Mesenchymal stem cell (in vitro differentiated cells and primary cell): ENCODE measurements at places on chromosomes 16 and 17.

DNA sequence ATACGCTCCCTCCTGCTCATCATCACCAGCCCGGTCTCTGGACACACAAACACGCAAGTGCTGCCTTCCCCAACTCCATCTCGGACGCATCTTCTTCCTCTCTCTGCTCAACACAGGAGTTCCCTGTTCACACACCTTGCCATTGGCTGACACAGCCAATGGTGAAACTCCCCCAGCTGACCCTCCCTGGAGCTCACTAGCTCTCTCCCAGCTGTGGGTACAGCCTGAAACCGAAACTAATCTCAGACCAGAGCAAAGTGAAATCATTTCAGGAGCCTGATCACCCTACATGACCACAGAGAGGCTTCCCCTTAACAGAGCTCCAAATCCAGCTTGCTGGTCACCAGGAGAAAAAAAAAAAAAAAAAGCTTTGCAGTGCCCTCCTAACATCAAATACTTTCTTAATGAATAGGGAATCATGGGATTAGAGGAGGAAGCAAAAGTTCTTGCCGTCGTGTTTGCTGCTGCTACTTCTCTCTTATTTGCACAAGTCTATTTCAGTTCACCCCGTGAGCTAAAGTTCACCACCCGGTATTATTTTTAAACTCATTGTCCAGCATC is 8.3 kb downstream of the CUEDC1 start:
- H3K4me3 ChIP-seq, result no peak overlapping the region
- peaks cover 31% of the 10 kb centered on the region for H3K4me1 ChIP-seq
- no peaks in the 10 kb centered on the region for H3K36me3 ChIP-seq
- H3K27ac ChIP-seq, result peak overlapping the region; percentile 98
- H3K27me3 ChIP-seq, result no peaks in the 10 kb centered on the region

GRCh38 chr17:77188084-77189066 is 47.6 kb downstream of the SEC14L1 start:
- no peak for DNase-seq

- H3K27ac ChIP-seq, result no peak overlapping the region
- peaks cover 47% of the 10 kb centered on the region for H3K36me3 ChIP-seq
- H3K4me1 ChIP-seq, result peaks cover 3% of the 10 kb centered on the region
- H3K27me3 ChIP-seq, result no peaks in the 10 kb centered on the region
- peak overlapping the region; percentile 10 for H3K4me3 ChIP-seq
These were observed 102.9 kb downstream of the HIC1 start for GRCh38 chr17:2157675-2158395.

- H3K27ac ChIP-seq, result no peak overlapping the region
- DNase-seq, result no peak
- no peaks in the 10 kb centered on the region for H3K27me3 ChIP-seq
- H3K36me3 ChIP-seq, result peaks cover 89% of the 10 kb centered on the region
- no peak overlapping the region for H3K4me3 ChIP-seq
- H3K4me1 ChIP-seq, result peaks cover 2% of the 10 kb centered on the region
These were observed 7.6 kb downstream of the SGSH start for GRCh38 chr17:80212511-80212910.

DNA sequence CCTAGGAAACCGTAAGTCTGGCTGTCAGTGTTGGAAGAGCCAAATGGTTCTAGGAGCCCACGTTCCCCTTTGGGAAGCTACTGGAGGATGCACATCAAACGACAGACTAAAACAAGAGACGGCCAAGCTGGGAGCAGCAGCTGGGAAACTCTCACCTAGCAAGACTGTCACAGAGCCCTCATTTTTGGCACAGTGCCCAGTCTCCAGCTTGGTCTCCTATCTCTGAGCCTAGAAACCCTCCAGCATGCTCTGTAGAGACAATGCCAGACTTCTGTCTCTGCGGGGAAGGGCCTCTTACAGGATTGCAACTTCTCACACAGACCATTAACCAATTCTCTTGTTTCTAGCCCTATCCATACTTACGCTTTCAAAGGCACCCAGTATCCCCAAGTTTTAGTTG is 23.5 kb downstream of the GTF3C1 start:
- no peaks in the 10 kb centered on the region for H3K27me3 ChIP-seq
- peaks cover 99% of the 10 kb centered on the region for H3K36me3 ChIP-seq
- H3K27ac ChIP-seq, result no peak overlapping the region
- H3K4me1 ChIP-seq, result peaks cover 20% of the 10 kb centered on the region
- DNase-seq, result no peak
- no peak overlapping the region for H3K4me3 ChIP-seq

DNA sequence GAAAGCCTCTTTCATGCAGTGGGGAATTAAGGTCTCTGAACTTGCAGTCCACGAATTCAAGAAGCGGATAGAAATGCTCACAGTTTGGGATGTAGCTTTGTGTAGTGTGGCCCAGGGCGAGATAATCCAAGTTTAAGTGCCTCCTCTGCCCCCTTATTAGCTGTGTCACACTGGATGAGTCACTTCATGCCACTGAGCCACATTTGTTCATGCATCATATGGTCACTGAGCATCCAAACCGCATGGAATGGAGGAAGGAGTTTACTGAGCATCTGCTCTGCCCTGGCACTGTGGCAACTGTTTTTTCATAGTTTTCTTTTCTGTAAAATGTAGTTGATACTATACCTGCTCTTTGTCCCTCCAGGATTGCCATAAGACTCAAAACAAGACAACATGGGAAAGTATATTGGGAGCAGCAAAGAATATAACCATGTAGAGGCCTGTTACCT is 15.1 kb upstream of the DHX8 start:
- peaks cover 19% of the 10 kb centered on the region for H3K4me1 ChIP-seq
- no peaks in the 10 kb centered on the region for H3K27me3 ChIP-seq
- H3K4me3 ChIP-seq, result peak overlapping the region; percentile 35
- peak overlapping the region; percentile 90 for H3K27ac ChIP-seq

DNA sequence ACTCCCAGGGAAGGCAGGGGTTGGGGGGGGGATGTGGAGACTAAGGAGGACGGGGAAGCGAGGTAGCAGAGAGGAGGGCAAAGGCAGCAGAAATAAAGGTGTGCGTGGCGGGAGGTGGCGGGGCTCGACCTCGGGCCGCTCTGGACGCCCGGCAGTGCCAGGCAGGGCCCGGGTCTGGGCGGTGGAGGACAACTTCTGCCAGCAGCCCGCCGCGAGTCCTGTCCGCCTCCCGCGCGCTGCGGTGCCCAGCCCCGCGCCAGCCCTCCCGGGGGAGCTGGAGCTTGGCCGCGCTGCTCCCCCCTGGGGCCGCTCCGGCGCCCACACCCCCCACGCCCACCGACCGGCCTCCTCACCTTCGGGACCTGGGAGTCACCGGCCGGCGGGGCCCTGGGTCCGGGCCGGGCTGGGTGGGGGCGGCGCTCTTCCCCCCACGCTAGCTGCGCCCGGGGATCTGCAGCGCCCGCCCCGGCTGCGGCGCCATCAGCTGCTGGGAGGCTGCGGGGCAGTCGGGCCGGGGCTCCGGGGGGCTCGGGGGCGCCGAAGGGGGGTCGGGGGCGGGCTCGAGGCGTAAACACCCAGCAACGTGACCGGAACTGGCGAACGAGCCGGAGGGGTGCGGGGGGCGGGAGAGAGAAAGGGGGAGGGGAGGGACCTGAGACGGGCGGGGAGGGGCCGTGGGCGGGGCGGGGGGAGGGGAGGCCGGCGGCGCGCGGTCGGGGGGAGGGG is at the start of gene CCDC92B:
Gene CCDC92B, minus strand, starts transcription at position 595 of the 726 bp plus-strand sequence. CDS start 14,507 bp downstream, outside the sequence.
- no peak within 1 kb of the TSS for H3K27ac ChIP-seq
- H3K36me3 ChIP-seq, result no peaks in the 10 kb centered on the region
- H3K27me3 ChIP-seq, result peaks cover 52% of the 10 kb centered on the region

GRCh38 chr16:74623214-74623838 is 16.4 kb upstream of the GLG1 start:
- no peaks in the 10 kb centered on the region for H3K27me3 ChIP-seq
- DNase-seq, result peak; percentile 68
- no peak overlapping the region for H3K4me3 ChIP-seq
- H3K36me3 ChIP-seq, result peaks cover 38% of the 10 kb centered on the region
- peaks cover 15% of the 10 kb centered on the region for H3K4me1 ChIP-seq
- H3K27ac ChIP-seq, result no peak overlapping the region
